Activated naive CD8-positive, alpha-beta T cell treated with anti-CD3 and anti-CD28 coated beads, Interleukin-2, amount 10 ng/mL, durations not matched to agents 7 days and 5 days (primary cell): ENCODE measurements at places on chromosomes 5 and 9. TPM values are rescaled to one million over a fixed set of nuclear protein-coding genes. Genes with fewer than 3 reads are reported as not detected.

DNA sequence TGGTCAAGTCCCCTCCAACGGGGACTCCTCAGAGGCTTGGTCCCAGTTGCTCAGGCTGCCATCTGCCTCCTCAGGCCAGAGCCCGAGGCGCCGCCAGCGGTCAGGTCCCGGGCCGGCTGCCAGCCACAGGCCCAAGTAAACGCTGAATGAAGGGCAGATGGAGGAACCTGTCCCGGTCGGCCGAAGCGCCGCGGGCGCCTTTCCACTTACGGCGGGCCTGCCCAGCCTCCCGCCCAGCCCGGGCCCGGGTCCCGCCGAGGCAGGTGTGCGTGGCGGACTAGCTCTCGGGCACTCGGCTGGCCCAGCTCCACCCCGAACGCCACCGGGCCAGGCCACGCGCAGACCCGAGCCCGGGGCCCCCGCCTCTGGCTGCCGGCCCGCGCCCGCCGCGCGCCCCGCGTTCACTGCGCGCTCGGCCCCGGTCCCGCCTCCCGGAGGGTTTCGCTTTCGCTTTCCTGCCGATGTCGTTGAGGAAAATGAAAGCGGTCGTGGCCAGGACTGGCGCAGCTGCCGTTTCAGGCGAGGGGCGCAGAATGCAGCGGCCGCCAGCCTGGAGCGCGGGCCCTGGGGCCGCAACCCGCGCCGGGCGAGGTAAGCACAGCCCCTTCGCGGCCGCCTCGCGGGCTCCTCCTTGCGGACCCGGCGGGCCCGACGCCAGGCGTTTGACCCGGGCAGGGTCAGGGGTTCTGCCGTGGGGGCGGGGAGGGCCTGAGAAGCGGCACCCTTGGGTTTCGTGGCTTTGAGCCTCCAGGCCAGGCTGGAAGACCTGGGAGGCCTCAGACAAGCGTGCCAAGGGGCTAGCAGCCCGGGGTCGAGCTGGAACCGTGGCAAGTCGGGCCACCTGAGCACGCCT is 41.2 kb downstream of the SLC22A5 start:
- DNase-seq: peak; percentile 88

- DNase-seq: peak; percentile 94
Measured at GRCh38 chr5:175796536-175797499, 74.6 kb upstream of the CPLX2 start.

DNA sequence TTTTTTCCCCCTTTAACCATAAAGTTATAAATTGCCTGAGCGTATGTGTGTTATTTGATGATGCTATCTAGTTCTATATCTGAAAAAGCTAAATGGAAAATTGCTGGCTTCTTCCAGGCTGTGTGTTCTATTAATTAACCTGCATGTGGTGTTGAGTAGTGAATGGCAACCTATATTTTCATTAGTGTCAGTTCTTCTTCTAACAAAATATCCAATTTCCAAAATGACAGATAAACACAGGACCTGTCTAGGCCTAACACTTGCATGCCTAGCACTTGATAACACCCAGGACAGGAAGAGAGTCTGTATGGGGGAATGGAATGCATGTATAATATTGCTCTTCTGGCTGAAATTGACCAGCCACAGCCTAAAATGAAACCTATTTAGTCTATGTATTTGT is 91.7 kb downstream of the CD180 start:
- no peak for DNase-seq

GRCh38 chr9:28547527-28547926 is 974.2 kb upstream of the C9orf72 start:
- no peak for DNase-seq

DNA sequence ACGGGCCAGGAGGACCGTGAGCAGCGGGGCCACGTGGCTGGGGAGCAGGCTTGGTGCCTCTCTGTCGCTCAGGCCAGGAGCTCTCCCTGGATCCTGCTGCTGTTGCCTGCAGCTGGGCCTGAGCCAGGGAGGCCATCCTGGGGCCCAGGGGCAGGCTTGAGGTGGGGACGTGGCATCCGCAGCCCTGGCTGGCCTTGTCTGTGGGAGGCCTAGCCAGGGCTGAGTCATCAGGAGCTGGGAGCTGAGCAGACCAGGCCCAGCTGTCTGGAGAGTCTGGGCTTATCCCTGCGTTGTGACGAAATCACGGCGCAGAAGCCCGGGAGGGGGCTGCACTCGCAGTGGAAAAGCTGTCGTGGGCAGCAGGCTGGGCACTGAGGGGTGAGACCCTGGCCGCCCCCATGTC is 138.8 kb upstream of the COL5A1 start:
- DNase-seq: peak; percentile 20

- DNase-seq: no peak
Measured at GRCh38 chr5:179187229-179187678, 127.1 kb downstream of the ZNF354C start.

- no peak for DNase-seq
Measured at GRCh38 chr5:19519448-19519847, 468.6 kb downstream of the CDH18 start.

- no peak for DNase-seq
Measured at GRCh38 chr5:81450940-81451339, 57.0 kb upstream of the ACOT12 start.

DNA sequence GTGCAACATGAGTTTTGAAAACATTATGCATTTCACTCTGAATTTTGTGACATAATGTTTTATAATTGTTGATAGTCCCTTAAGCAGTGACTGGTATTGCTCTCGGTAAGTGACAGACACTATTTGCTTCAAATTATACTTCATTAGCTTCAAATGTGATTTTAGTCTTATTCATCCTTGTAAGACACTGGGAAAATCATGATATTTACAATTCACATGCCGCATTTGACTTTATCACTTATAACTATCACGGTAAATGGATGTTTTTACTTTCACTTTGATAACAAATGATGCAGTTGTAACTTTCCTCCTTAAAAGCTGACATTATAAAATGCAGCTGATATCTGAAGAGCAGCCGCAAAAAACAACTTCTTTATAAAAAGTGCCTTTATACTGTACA is 44.1 kb upstream of the ITGA2 start:
- DNase-seq: no peak

DNA sequence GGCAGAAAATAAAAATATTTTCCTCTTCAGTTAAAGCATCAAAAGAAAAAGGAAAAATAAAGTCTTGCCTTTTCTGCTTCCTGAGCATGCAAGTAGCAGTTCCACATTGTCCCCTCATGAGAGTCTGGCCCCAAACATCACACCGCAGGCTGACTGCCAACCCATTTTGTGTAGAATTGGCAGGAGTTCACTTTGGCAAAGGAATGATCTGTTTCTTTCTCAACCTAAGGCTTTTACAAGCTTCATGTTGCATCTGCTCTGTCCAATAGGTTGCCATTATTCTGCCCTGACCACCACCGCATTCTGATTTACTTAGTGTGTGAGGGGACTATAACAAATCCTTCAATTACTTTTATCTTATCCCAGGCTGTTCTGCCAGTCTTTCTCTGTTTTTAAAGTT is 249.5 kb downstream of the ISL1 start:
- DNase-seq: no peak

GRCh38 chr5:109681763-109682162 is 8.0 kb upstream of the MAN2A1 start:
- no peak for DNase-seq

- DNase-seq: no peak
Measured at GRCh38 chr5:2133080-2133479, 250.4 kb upstream of the IRX4 start.

DNA sequence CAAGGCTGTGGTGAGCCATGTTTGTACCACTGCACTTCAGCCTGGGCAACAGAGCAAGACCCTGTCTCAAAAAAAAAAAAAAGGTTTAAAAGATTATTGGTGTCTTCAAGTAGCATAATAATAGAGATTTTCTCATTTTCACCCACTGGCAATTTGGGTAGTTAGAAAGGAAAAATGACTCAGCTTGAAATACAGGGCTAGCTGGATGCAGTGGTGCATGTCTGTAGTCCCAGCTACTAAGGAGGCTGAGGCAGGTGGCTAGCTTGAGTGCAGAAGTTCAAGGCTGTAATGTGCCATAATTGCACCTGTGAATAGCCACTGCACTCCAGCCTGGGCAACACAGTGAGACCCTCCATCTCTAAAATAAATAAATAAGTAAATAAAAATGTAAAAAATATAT is 111.1 kb downstream of the ARRDC3 start:
- no peak for DNase-seq

DNA sequence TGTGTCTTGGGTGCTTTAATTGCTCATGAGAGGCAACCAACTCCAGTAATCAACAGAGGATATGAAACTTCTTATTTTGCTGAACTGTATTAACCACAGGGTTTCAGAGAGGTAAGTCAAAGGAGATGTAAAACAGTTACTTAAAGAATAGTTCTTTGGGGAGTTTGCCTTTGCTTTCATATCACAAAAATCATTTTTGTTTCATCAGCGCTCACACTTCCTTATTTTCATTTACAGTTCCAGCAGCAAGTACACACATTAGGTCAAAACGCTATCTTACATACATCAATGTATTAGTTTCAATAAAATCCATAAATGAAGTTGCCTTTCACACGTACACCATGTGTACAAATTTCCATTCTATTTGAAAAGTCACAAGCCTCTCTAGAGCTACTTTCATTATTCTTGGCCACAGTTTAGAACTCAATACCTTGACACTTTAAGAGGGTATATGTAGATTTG is 50.1 kb downstream of the ST8SIA4 start:
- DNase-seq: no peak

DNA sequence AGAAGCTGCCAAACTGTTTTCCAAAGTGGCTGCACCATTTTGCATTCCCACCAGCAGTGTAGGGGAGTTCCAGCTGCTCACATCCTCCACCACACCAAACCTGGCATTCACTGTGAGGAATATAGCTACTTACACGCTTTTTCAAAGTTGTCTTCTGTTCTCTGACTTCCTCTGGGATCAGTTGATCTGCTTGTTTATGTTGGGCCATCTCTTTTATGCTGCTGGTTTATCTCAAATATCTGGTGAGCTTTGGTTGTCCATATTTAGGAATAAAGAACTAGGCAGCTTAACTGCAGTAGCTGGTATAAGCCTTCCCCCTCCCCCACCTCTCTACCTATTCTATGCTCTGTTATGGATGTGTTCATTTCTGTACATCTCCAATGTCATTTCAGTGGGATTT is 8.5 kb upstream of the ZNF79 start:
- DNase-seq: no peak

GRCh38 chr5:18745042-18745987 is 1111.1 kb downstream of the TAF11L14 start:
- DNase-seq: peak; percentile 41

GRCh38 chr5:136388474-136388873 is 23.1 kb upstream of the TRPC7 start:
- DNase-seq: no peak

- no peak for DNase-seq
Measured at GRCh38 chr9:91516081-91516480, 92.4 kb upstream of the NFIL3 start.

DNA sequence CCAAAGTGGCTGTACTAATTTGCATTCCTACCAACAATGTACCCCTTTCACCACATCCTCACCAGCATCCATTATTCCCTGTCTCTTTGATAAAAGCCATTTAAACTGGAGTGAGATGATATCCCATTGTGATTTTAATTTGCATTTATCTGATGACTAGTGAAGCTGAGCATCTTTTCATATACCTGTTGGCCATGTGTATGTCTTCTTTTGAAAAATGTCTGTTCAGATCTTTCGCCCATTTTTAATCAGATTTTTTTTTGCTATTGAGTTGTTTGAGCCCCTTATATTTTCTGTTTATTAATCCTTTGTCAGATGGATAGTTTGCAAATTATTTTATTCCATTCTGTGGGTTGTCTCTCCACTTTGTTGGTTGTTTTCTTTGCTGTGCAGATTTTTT is 121.0 kb upstream of the LRRTM2 start:
- no peak for DNase-seq

DNA sequence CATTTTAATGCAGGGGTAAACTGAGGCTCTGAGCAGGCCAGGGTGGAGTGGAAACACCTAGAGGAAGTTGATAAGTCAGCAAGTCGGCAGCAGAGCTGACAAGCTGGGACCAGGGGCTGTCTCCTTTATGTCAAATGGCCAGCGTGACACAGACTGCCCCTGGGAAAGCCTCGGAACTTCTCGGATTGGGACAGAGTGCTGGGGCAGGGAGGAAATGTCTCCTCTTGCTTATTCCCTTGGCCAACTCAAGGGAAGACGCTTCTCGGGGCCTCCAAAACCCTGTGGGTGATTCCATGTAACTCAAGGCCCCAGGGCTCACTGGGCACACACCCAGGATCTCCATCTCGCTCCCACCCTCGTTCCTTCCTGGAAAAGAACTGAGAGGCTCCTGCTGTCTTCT is 25.4 kb upstream of the ANXA6 start:
- DNase-seq: no peak

- DNase-seq: no peak
Measured at GRCh38 chr9:101465326-101465915, 29.8 kb upstream of the ALDOB start.

GRCh38 chr5:71807909-71808308 is 88.8 kb downstream of the CARTPT start:
- no peak for DNase-seq

- DNase-seq: no peak
Measured at GRCh38 chr5:16914584-16914983, 21.5 kb downstream of the MYO10 start.

GRCh38 chr9:137705906-137706305 is 87.1 kb downstream of the EHMT1 start:
- DNase-seq: no peak

GRCh38 chr9:136175616-136176197 is 29.2 kb downstream of the LHX3 start:
- DNase-seq: no peak

The C5orf34 gene
- total RNA-seq: 9.3 TPM

The FAXDC2 gene
- total RNA-seq: not detected

The SPINK4 gene
- total RNA-seq: not detected

The RIOK2 gene
- total RNA-seq: 23.6 TPM

The CCNI2 gene
- 8.9 TPM for total RNA-seq

The CDC25C gene
- total RNA-seq: 11.9 TPM

The LECT2 gene
- not detected for total RNA-seq

The ZNF883 gene
- 1.1 TPM for total RNA-seq

The LPAR1 gene
- total RNA-seq: not detected
